Stimulated activated CD8-positive, alpha-beta memory T cell treated with anti-CD3 and anti-CD28 coated beads, Interleukin-7, amount 100 ng/mL, for 1 hour (primary cell): ENCODE measurements at places on chromosomes 11 and 22.

DNA sequence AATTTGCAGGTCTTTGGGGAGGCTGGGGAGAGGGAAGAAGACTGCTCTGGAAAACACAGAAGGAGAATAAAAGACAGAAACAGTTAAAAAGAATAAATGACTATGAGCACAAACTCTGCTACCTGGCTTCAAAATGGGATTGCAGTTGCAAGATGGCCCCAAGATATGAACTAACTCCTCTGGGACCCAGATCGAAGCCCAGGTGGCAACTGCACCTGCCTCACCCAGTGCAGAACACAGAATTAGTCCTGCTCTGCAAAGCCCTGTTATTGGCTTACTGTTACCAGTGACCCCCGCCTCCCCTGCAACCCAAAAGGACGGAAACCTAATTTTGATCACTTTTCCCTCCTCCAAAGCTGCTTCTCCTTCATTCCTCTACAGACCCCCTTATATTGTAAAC is 35.9 kb upstream of the POU2AF1 start:
- DNase-seq, result no peak

- DNase-seq, result no peak
Observed at GRCh38 chr22:41334951-41335635, 33.8 kb downstream of the ZC3H7B start.

DNA sequence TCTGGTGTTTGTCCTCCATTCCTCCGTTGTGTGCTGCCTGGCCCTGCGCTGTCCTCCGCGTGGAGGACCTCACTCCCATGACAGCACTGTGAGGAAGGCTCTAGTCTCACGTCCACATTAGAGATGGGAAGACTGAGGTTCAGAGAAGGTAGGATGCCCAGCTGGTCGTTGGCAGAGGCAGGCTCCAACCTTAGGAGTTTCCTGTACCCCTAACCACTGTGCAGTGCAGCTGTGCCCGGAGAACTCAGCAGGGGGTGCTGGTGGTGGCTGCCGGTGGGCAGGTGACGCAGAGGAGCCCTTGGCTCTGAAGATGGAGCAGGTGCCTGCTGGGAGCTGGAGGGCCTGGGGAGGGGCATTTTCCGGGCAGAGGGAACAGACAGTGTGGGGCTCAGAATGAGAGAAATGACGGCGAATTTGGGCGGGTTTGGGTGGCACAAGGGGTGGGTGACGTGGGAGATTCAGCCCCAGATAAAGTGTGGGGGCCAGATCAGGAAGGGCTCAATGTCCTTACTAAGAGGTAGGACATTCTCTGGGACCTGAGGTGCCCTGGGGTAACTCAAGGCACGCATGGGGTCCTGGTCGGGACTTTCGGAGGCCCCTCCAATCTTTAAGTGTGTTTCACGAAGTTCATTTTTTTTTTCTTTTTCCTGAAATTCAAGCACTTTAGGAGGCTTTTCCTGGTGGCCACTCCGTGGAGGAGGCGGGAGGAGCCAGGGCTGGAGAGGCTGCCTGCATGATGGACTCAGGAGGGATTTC is 535.0 kb downstream of the TBC1D22A start:
- DNase-seq, result no peak

DNA sequence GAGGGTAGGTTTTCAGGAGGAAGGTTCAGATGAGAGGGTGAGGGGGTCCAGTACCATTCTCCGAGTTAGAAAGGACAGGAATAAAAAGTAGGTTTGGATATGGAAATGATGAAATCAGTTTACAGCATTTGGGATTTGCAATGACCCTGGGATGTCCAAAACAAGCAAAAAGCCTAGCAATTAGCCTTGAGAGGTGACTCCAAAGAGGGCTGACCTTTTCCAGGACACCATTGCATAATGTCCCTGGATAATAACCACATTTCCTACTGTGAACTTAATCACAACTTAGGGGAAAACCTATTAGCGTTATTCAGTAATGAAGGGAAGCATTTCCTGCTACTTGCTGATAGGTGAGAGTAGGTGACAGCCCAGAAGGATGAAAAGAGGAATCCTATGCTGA is 101.4 kb upstream of the ARHGAP42 start:
- DNase-seq, result no peak
